ENCODE measurements at places on chromosomes 1 and 21.

- no peak for DNase-seq
Observed at GRCh38 chr1:67019600-67020136, 34.3 kb downstream of the SLC35D1 start.

- DNase-seq = no peak
Observed at GRCh38 chr1:215393476-215393875, 173.6 kb upstream of the KCTD3 start.

GRCh38 chr1:81549588-81550127 lies 251.1 kb upstream of the ADGRL2 start:
- DNase-seq = no peak

- no peak for DNase-seq
Observed at GRCh38 chr1:207648334-207649209, 3.6 kb downstream of the CR1L start.

- no peak for DNase-seq
Observed at GRCh38 chr1:232344791-232345399, 285.0 kb downstream of the SIPA1L2 start.

GRCh38 chr1:179785031-179785431 lies 41.9 kb downstream of the FAM163A start:
- no peak for DNase-seq

DNA sequence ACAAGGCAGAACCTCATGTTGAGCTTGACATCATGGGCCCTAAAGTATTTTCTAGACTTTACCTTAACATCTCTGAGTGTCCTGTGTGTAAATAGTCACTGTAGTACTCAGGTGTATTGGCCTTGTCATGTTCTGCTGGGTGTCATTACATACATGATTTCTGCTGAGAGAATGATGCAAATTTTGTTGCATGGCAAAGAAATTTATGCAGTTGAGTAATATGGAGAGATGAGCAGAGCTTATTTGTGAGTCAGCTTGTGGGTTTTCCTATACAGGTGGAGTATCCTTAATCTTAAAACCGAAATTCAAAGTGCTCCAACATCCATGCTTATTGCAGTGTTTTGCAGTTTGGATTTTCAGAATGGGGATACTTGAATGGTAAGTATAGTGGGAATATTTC lies 36.6 kb downstream of the RGL1 start:
- DNase-seq = no peak

- DNase-seq = no peak
Observed at GRCh38 chr1:245046769-245047168, 108.0 kb upstream of the KIF26B start.

- DNase-seq = no peak
Observed at GRCh38 chr1:65079941-65080340, 68.1 kb upstream of the AK4 start.

DNA sequence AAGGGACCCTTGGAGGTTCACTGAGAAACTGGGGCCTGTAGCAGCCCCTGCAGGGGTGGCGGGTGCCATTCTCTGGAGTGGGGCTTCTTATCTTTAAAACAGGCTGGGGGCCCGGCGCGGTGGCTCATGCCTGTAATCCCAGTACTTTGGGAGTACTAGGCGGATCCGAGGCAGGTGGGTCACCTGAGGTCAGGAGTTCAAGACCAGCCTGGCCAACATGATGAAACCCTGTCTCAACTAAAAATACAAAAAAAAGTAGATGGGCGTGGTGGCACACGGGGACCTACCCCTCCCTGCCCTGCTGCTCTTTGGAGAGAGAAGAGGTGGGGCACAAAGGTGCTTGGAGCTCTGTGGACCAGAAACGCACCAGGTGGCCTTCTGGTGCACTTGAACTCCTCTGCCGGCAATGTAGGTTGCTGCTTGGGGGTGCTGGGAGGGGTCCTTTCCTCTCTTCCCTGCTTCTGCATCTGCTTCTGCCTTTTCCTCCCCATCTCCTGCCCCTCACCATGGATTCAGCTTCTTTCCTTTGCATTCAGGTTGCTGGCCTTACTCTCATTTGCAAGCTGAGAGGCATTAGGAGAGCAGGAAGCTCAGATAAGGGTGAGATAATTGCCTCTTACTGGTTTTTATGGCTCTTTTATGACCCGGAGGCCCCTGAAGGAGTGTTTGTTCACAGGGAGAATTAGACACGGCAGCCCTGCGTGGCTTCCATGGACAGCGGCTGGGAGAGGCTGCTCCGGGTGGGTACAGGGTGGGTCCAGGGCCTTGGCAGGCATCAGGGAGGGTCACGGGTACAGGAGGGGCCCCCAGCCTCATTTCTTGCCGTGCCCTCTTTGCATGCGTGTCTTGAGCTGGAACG lies 57.4 kb downstream of the ARHGEF10L start:
- DNase-seq = no peak

DNA sequence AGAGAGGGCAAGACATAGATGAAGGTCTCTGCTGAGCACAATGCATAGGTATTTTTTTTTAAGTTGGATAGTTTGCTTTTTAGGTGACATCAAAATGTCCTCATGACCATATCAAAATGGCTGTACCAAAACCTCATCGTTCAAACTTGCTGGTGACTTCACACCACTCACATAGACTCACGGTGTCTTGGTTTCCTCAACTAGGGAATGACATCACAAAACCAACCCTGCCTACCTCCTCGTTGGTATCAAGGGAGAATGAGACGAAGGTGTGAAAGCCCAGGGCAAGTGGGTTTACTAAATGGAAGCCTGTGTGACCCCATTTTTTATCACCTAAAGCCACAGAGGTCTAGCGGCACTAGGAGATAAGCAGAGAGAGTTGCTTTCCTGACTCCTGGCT lies 1.6 kb downstream of the PIGR start:
- DNase-seq = no peak

GRCh38 chr1:35377555-35377954 lies 109.0 kb downstream of the ZMYM4 start:
- DNase-seq = no peak

GRCh38 chr1:9890224-9890731 lies 19.8 kb downstream of the CTNNBIP1 start:
- no peak for DNase-seq

GRCh38 chr1:167446966-167447365 lies 71.4 kb downstream of the CD247 start:
- DNase-seq = no peak

DNA sequence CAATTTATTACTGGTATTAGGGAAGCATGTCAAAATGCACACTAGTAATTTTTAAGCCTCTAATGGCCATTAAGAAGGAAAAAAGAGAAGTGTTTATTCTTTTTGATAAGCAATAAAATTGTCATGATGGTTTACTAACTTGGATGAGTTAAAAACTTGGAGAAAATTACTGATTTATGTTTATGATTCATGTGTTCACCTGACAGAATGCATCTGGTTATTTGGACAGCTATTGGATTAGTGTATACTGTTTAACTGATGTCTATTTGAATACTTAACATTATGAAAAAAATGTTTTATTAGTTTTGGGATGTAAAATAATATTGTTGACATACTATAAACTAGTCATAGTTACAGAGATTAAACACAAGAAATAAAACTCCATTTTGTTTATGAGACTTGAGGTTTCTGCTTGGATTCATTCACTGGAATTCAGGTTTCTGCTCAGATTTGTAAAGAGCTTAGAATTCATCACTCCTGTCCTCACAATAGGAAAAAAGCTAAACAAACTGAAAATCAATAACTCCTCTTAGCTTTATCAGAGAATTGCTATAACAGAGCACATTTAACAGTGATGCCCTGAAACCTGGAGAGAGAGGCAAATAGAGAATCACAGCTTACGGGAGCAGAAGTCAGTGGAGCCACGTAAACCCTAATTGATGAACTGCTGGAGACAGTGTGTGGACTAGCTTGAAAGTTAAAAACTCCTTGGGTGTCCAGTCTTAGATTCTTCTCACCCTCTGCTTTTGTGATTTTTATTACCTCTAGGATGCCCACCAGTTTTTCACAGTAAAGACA lies 56.7 kb downstream of the RALGPS2 start:
- DNase-seq = no peak

DNA sequence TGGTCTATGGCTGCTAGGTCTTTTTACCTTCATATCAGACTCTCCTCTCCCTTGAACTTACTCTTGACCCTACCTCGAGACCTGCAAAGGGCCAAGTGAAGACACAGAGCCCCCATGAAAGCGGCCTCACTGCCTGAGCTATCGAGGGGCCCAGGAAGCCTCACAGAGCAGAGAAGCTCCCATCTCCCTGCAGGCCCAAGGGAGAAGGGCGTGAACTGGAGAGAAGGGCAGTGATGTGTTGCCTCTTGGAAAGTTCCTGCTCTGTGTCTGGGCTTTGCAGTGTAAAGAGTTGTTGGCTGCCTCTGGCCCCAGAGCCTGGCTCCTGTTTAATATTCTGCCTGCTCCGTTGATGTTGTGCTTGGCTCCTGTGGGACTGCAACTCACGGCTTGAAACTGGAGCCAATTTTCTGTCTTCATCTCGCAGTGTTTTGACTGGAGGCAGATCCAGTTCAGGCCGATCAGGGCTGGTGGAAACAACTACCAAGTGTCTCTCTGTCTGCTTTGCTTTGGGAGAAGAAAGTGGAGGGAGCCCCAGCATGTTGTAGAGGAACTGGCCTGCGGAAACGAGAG lies 4.3 kb downstream of the SERTAD4 start:
- no peak for DNase-seq

GRCh38 chr1:226547754-226548191 lies 791 bp upstream of the STUM start:
- peak; percentile 54 for DNase-seq

- DNase-seq = no peak
Observed at GRCh38 chr1:169906938-169907337, 13.2 kb upstream of the SCYL3 start.

DNA sequence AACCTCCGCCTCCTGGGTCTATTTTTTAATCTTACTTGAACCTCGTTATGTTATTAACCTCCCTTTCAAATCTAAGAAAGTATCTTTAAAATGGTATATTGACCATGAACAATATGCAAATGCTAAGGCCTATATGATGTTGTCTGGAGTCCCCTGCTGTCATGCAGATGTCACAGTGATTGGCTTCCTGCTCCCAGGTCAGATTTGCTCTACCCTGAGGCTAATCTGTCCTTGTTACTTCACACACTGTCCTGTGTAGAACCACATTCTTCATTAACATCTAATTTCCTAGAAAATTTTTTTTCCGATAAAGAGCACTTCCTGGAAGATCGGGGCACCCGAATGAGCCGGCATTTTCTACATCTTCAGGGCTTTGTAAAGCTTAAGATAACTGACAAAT lies 306.6 kb downstream of the MRPL39 start:
- DNase-seq = no peak

Data from activated CD4-positive, alpha-beta T cell treated with anti-CD3 and anti-CD28 coated beads for 24 hours (primary cell).